Activated T-helper 9 cell treated with anti-CD3 and anti-CD28 coated beads, Interleukin-2, amount 50 U/mL, for 16 hours (primary cell): ENCODE measurements at places on chromosomes 1 and 21.

- no peak for DNase-seq
Observed at GRCh38 chr1:242187816-242188215, 188.9 kb upstream of the MAP1LC3C start.

DNA sequence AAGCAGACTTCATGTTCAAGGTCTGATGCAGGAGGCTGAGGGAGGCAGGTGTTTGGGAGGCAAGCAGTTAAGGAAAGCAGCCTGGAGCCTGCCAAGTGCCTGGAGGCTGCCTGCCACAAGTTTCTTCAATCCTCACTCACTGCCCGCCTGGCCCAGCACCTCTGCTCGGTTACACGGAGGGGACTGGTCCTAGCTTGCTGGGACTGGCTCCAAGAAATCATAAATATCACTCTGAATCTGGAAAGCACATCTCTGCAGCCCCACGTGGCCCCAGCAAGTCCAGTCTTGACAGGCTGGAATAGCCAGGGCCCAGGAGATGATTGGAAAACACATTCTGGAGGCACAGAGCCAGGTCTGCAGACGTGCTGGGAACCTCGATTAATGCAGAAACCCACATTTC, 83.9 kb downstream of the BCAR3 start:
- no peak for DNase-seq

- no peak for DNase-seq
Observed at GRCh38 chr1:212013672-212014071, 21.7 kb downstream of the INTS7 start.

DNA sequence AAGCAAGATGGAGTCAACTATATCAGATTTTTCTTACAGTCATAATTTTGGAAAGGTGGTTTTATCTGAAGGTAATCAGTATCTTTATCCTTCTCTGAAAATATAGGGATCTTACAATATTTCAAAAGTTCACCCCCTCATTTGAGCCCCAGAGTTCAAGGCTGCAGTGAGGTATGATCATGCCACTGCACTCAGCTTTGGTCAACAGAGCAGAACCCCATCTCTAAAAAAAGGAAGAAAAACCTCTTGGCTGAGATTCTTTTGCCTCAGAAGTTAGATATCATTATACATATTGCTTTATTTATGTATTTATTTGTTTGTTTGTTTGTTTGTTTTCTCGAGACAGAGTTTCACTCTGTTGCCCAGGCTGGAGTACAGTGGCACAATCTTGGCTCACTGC, 11.5 kb upstream of the RBBP5 start:
- DNase-seq, result no peak

GRCh38 chr1:24560361-24560760, 4.5 kb downstream of the NCMAP start:
- no peak for DNase-seq
